ENCODE measurements at places on chromosomes 11 and 22.
A peak's percentile ranks its signal among the peaks of the same experiment; 100 is the strongest.

DNA sequence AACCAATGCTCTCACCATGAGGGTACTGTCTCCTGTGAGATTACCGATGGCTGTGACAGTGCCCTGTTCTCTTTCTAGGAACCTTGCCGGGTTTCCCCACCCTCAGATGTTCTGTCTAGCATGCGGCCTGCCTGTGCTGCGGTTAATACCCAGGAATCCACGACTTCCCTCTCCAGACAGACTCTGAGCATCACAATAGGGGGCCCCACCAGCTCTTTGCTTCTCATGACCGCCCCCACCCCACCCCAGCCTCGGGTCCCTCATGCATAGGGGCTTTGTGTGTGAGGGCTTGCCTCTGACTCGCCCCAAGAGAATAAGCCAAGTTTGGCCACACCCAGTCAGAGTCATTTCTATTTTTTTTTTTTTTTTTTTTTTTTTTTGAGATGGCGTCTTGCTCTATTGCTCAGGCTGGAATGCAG lies 10.3 kb downstream of the PARVG start:
- no peak for DNase-seq

DNA sequence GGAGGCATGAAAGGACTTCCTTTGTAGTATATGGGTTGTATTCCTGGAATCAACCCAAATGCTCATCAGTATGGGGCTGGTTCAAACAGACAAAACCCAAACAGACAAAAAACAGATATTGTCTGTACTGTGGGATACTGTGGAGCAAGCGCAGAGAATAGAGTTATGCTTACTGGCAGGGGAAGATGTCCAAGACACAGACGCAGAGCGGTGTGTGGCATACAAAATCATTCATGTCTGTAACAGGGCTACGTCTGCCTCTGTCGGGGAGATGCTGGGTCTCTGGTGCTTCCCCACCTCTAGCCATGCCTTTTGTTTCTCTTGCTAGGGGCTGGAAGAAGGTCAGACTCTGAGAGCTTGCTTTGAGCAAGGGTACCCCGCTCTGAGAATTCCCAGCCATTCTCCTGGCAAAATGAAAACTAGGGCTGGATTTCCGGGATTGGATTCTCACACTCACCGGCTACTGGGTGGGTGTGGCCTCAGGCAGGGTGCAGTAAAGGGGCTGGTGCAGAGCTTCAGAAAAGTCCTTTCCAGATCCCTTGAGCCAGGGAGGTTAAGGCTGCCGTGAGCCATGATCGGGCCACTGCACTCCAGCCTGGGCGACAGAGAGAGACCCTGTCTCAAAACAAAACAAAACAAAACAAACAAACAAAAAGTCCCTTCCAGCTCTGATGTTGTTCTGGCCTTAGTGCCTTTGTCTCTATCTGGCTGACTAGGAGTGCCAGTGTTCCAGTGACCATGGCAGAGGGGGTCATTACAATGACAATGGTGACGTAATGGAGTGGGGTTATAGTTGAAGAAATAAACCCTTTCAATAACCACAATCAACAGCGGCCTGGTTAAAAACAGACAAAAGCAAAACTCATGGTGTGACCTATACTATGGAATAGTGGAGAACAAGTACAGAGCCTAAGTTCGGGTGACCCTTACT lies 2.9 kb upstream of the ABCC8 start:
- DNase-seq, result no peak

- DNase-seq, result no peak
Measured at GRCh38 chr11:73315293-73316020, 7.4 kb downstream of the ARHGEF17 start.

GRCh38 chr11:126419801-126420697 lies 64.6 kb downstream of the ST3GAL4 start:
- DNase-seq, result no peak

- no peak for DNase-seq
Measured at GRCh38 chr11:110948112-110948511, 235.9 kb upstream of the ARHGAP20 start.

DNA sequence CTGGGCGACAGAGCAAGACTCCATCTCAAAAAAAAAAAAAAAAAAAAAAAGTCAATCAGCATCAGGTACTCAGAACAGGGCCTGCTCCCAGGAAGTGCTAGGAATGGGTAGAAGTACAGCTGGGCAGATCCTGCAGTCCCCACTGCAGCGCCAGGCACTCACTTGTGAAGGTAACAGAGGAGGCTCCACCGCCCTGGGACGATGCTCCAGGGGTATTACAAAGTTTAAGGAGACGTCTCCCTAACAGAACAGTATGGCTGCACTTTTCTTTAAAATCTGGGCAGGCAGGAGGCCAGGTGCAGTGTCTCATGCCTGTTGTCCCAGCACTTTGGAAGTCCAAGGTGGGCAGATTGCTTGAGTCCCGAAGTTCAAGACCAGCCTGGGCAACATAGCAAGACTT lies 1449.0 kb downstream of the BRD1 start:
- no peak for DNase-seq

DNA sequence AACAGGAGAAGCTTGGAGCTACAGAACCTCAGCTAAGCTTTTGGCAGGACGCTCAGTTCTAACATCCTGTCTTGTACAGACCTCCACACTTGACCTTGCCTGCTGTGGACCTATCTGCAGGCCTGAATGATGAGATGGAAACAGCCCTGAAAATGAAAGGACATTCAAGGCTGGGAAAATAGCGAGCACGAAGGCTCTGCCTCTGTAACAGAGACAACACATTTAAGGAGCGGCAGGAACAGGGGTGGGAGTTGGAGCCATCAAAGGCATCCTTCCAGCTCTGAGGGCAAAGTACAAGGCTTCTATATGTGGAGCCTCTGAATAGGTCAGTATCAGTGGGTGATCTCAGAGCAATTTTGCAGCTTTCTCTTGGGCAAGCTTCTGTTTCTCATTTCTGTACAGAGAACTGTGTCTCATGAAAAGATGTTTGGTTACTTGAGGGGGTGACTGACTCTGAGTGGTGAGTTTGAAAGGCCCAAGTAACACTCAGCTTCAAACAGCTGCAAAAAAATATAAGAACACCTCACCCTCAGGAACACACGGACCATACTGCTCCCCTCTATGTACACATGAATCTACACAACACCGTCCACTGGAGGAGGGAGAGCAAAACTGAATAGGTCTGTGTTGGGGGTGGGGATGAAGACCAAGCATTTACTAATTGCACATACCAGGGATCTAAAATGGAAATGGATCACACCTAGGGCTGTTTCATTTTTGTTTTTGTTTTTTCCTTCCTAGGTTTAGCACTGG lies 101.6 kb downstream of the CCDC81 start:
- DNase-seq, result no peak

GRCh38 chr11:33802194-33802950 lies 28.1 kb upstream of the FBXO3 start:
- no peak for DNase-seq

- no peak for DNase-seq
Measured at GRCh38 chr11:110453684-110454354, 24.1 kb downstream of the FDX1 start.

DNA sequence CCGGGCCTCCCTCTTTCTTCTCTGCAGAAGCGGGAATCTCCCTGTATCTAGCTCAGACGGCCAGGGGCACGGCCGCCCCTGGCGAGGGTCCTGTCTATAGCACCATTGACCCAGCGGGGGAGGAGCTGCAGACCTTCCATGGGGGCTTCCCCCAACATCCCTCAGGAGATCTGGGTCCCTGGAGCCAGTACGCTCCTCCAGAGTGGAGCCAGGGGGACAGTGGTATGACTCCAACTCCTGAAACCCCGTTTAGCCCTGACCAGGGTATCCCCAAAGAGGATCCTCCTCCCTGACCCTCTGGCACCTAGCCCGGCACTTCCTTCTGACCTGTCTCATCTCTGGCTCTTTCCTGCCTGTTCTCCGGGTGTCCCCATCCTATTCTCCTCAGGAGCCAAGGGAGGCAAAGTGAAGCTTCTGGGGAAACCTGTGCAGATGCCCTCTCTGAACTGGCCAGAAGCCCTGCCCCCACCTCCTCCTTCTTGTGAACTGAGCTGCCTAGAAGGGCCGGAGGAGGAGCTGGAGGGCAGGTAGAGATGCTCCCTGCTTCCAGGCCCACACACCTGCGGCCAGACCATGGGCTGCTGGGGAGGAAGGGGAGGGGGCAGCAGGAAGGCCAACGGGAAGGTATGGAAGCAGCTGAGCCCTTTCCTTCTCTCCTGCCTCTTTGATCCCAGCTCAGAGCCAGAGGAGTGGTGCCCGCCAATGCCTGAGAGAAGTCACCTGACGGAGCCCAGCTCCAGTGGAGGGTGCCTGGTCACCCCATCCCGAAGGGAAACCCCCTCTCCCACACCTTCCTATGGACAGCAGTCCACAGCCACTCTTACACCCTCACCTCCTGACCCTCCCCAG lies 12.9 kb downstream of the ROBO3 start:
- no peak for DNase-seq

DNA sequence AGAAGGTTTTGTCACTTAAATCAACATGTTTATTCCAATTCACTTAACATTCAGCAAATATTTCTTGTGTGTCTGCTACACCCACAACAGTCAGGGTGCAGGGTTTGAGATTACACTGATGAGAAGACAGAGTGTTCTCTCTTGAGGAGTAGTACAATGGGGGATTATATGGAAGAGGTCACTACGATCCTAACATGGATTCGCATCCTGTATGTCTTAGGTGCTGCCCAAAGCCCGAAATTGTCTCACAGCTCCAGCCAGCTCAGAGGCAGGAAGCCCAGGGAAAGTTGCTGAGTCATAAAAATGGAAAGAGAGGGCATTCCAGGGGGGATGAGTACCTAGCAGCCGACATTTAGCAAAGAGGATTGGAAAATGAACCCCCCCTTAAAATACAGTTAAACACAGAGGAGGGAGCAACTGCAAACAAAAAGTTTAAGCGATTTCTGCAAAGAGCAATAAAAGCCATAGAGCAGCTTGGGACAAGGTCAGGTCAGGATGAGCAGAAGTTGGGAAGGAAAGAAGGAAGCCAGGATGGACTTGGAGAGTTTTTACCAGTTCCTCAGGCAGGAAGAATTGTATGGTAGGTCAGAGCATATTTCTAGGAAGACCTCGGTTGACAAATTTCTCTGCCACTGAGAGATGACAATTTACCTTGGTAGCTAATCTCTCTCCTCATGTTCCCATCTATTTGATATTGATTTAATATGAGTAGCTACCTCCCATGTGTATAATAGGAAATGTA lies 49.5 kb downstream of the IGLL5 start:
- no peak for DNase-seq

GRCh38 chr11:64233913-64234586 lies at the start of gene VEGFB:
Gene VEGFB, plus strand, starts transcription at chr11:64234584. Its CDS starts 250 bp downstream, at chr11:64234834.
- peak; percentile 69 for DNase-seq

DNA sequence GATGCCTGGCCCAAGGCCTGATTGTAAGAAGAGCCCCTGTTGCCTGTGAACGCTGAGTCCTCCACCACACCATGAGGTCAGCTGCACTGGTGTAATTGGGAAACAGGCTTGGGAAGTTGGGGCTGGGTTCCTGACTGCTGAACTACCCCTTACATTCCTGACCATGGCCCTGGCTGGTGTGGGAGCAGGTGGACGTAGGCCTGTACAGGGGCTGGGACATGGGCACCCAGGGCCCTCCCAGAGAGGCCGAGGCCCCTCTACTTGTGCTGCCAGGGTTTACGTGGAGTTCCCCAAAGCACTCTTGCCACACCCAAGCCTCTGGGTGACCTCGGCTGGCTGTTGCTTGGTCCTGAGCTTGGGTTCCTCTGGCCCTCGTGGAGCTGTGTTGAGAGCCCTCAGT lies 5.4 kb downstream of the RELT start:
- DNase-seq, result no peak

GRCh38 chr11:16985297-16985696 lies 28.9 kb downstream of the PLEKHA7 start:
- DNase-seq, result no peak

DNA sequence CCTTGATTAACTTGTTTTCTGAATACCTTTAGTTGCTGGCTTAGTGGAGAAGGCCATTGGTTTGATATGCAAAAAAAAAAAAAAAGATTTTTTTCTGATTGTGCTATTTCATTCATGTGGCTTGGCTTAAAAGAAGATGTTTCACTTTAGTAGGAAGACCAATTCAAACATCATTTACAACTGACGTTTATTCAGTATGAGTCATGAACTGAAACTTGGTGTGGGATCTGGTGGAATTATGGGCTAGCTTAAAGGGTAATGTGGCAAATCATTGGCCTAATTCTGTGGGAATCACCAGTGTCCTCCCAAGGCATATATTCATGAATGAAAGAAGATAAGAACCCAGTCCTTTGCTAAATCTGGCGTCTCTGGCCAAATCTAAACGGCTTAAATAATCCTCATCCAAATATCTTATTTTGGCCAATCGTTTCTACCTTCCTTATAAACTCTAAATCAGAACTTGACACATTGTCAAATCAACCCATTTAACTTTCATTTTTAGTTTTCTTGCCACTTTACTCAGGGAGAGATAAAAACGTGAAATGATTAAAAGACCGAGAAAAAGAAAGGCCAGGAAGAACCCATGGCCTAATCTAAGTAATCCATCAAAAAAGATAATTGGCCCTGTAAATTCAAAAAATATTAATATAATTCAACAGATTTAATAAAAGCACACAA lies 77.0 kb downstream of the DDIAS start:
- DNase-seq, result no peak

GRCh38 chr11:118851970-118852369 lies 31.7 kb upstream of the CXCR5 start:
- no peak for DNase-seq

DNA sequence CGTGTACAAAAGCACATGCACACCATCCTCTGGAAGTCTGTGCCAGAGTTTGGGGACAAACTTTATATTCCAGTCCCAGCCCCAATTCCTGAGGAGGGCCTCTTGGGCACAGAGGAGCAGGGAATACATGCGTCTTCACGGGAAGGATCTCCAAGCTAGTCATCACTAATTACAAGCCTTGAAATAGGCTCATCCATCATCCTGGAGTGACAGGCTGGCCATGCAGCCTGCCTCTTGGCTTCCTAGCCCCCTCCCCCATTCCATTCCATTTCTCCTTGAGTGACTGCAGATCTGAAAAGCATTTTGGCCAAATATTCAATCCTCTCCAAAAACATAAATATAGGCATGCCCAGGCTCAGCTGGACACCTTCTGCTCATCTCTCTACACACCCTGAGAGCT lies 24.8 kb downstream of the SERPING1 start:
- DNase-seq, result no peak

DNA sequence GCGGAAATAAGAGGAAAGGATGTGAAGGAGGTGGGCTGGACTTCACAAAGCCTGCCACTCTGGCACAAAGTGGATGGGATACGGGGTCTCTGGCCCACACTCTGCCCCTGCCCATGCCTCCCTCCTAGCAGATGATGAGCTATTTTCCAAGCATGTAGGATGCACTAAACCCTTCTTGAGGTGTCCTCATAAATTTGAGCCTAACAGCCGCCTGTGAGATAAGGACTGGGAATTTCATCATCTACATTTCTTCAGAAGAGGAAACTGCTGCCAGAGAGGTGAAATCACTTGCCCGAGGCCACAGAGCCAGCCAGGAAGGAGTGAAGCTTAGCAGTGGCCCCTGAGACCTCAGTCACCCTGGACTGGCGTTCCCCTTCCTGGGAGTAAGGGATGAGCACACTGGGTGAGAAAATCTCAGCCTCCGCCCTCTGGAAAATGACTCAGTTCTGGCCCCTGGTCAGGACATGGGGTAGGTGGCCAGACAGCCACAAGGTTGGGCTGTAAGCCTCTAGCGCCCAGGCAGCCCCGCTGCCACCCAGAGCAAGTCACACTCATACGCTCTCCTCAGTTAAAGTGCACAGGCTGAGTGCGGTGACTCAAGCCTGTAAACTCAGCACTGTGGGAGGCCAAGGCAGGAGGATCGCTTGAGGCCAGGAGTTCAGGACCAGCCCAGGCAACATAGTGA lies 27.9 kb downstream of the MB start:
- no peak for DNase-seq
